Activated CD4-positive, CD25-positive, alpha-beta regulatory T cell treated with anti-CD3 and anti-CD28 coated beads, Interleukin-2, amount 50 U/mL, for 72 hours (primary cell): ENCODE measurements at places on chromosomes 11 and 22.

DNA sequence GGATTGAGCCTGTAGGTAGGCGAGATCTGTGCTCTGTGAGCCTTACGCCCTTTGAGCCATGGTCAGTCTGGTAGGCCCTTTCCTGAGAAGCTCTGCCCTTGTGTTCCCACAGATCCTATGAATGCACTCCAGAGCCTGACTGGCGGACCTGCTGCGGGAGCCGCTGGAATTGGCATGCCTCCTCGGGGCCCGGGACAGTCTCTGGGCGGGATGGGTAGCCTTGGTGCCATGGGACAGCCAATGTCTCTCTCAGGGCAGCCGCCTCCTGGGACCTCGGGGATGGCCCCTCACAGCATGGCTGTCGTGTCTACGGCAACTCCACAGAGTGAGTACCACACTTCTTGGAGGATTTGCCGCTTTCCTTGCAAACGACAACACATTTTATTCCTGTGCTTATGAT lies 47.4 kb downstream of the MED15 start:
- no peak for DNase-seq

GRCh38 chr11:116176484-116177005 lies 596.2 kb downstream of the BUD13 start:
- DNase-seq, result no peak

DNA sequence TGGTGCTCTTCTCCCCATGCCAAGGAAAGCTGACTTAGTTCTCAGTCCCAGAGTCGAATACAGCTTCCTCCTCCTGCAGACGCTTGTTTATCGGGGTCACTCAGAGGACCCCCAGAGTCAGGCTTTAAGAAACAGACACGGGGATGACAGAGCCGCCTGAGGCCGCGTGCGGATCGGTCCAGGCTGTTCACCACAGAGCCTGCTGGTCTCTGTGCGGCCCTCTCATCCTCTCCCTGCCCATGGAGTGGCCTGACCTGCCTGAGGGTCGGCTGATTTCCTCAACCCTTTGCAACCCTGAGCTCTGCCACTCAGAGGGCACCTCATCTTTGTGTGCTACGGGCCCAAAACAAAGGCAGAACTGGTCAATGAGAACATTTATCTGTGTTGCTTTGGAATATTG lies 2.1 kb downstream of the GAL start:
- DNase-seq, result no peak

DNA sequence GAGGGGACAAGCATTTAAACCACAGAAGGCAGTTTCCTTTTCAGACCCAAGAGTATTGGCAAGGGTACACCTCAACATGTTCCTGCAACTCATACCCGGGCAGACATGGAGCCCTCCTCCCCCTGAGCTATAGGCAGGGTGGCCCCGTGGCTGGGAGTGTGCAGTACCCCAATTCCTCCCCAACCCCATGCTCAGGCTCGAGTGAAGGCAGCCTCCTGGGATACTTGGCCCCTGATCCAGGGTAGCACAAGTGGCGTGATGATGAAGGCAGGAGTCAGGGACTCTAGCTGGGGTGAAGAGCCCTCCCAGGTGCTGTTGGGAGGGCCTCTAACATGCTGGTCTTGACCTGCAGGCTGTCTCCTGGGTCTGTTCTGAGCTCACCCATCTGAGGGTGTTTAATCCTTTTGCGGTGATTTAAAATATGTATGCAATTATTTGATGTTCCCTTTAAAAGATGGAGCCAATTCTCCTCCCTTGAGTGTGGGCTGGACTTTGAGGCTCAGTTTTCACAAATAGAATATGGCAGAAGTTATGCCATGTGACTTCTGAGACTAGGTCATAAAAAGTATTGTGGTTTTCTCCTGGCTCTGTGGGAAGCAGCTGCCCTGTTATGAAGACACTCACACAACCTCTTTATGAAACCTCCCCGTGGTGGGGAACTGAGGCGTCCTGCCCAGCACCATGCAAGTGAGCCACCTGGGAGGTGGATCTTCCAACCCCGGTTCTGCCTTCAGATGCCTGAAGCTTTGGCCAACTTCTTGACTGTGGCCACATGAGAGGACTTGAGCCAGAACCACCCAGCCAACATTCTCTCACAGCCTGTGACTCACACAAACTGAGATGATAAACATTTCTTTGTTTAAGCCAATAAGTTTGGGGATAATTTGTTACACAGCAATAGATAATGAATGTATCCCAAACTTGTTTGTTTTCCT lies 54.7 kb upstream of the NECTIN1 start:
- no peak for DNase-seq
